GM12891 (cell line): ENCODE measurements at places on chromosomes 3 and 15.

GRCh38 chr3:67564008-67564407, 90.4 kb downstream of the SUCLG2 start:
- no peak for DNase-seq

DNA sequence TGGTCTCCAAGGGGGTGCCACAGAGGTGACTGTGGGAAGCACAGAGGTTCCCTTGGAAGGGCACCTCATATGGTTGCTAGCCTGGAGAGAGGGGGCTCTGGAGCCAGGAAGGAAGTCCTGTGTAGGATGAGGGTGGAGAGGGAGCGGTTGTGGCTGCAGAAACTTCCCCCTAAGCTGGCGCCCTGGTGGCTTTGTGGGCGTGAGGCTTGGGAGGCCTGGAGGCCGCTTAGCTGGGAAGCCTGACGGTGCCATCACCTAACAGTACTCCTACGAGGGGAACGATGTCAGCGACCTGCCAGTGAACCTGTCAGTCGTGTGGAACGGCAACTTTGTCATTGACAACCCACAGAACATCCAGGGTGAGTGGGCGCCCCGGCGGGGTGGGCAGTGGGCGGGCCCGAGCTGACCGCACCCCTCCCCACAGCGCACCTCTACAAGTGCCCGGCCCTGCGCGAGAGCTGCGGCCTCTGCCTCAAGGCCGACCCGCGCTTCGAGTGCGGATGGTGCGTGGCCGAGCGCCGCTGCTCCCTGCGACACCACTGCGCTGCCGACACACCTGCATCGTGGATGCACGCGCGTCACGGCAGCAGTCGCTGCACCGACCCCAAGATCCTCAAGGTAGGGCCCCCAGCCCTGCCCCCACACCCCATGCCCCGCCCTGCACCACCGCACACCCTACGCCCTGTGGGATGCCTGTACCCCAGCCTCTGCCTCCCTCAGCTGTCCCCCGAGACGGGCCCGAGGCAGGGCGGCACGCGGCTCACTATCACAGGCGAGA, 31.0 kb downstream of the PLXNA1 start:
- DNase-seq: no peak

GRCh38 chr3:51938780-51939425, 2.8 kb downstream of the RRP9 start:
- no peak for DNase-seq

DNA sequence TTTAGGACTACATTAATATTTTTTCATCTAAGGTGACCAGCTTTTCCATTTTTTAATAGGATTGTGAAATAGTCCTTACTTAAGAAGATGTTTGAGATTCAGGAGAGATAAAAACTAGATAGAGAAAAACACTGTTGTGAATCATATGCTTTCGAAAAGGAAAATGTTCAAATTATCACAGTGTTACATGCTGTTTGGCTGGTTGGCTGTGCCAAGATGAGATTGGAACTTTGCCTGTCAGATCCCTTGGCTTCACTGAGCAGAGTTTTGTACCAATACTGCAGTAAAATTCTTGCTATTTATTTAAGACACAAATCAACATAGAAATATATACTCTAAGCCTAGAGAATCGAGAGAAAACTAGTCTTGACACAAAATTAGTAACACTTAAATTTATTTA, 117.2 kb downstream of the OXSM start:
- DNase-seq: no peak

GRCh38 chr15:48888191-48888590, 10.3 kb downstream of the EID1 start:
- DNase-seq: no peak

DNA sequence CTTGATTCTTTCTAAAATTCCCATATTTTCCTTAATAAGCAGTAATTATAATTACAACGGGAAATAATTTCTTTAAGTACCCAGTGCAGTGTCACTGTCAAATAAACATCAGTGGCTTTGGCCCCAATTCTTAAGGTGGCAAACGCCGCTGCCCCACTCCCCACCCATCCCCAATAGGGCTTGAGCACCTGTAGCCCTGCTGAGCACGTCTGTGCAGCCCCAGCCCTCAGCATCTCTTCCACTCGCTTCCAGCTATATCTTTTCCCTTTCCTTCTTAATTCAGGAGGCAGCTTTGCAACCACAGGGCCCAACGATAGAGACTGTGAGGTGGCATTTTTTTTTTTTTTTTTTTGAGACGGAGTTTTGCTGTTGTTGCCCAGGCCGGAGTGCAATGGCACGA, 9.0 kb downstream of the PPM1M start:
- no peak for DNase-seq

DNA sequence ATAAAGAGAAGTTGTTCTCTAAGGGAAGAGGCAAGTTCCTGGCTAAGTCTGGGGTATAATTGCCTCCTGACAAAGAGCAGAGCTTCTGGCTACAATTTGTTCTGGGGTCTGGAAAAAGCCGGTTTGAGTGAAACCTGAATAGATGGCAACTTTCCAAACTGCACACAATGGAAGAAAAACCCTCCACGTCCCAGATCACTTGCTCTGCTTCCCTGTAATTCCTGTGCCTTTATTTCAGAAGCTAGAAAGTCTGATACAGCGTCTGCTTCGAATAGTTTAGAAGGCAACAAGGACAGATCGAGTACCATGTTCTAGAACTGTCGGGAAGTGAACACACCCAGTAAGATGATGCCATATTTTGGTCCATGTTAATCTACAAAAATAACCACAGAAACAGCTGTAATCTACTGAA, 1.6 kb upstream of the WDR82 start:
- no peak for DNase-seq

GRCh38 chr3:155853214-155854140, 750 bp downstream of the SLC33A1 start:
- DNase-seq: no peak

- no peak for DNase-seq
These were observed 5.4 kb downstream of the CORO2B start for GRCh38 chr15:68583936-68584755.

DNA sequence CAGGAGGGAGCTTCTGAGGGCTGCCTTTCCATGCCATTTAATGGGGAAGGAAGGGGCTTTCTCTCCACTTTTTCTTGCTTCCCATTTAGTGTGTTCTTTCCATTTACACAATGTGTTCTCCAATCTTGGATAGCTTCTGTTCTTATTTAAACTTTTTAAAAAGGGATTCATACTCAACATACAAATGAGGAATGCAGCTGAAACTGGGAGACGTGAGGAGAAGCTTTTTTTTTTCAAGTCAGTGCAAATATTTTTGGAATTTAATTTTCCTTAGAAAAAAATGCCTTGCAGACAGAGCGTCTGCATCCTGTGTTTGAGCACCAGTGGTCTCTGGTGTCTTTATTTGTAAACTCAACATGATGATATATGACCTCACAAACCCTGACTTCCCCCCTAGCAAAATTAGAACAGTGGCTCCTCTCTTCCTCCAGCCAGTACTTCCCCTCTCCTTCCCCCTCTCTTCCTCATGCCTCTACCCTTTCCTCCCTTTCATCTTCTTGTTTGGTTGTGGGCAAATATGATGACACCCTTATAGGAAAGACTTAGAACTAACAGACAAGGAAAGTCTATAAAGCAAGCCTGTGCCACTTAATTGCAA, 48.1 kb upstream of the PCSK6 start:
- no peak for DNase-seq

DNA sequence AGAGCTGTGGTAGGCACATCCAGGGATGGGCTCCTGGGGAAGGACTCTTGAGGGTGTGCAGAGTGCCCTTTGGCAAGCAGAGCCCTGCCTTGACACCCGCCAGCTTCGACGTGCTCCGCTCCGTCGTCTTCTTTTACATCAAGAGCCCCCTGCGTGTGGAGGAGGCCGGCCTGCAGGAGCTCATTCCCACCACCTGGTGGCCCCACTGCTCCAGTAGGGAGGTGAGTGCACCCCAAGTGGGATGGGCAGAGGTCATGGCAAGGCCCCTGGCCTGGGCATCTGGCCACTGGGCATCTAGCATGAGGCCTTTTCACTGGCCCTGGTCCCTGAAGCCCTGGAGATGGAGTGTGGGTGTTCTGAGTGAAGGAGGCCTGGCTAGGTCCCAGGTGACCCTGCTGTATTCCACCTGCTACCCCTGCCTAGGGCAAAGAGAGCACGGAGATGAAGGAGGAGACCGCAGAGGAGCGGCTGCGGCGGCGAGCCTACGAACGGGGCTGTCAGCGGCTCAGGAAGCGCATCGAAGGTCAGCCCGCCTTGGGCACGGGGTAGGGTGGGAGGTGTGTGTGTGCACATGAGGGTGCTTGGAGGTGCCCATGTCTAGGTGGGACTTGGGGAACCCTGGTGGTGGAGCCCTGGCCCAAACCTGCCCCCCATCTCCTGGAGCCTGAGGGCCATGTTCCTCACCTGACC, 12.2 kb downstream of the RNF123 start:
- DNase-seq: peak; percentile 47
